ENCODE measurements at places on chromosomes 16 and 17.

- DNase-seq = no peak
These were observed 106.3 kb upstream of the SIAH1 start for GRCh38 chr16:48491517-48491916.

- peak; percentile 46 for DNase-seq
These were observed 29.5 kb downstream of the KAT7 start for GRCh38 chr17:49817993-49818392.

DNA sequence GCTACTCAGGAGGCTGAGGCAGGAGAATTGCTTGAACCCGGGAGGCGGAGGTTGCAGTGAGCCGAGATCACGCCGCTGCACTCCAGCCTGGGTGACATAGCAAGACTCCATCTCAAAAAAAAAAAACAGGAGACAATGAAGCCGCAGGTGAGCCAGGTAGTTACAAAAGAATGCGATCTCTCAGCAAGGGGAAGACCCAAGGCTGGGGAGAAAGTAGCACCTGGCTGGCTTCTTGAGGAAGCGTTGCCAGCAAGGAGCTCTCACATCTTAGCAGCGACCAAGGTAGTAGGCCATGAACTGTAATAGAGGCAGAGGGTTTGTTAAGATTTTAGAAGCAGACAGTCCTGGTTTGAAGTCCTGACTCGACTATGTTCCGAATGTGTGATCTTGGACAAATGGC is 175.0 kb downstream of the AIPL1 start:
- DNase-seq = no peak

DNA sequence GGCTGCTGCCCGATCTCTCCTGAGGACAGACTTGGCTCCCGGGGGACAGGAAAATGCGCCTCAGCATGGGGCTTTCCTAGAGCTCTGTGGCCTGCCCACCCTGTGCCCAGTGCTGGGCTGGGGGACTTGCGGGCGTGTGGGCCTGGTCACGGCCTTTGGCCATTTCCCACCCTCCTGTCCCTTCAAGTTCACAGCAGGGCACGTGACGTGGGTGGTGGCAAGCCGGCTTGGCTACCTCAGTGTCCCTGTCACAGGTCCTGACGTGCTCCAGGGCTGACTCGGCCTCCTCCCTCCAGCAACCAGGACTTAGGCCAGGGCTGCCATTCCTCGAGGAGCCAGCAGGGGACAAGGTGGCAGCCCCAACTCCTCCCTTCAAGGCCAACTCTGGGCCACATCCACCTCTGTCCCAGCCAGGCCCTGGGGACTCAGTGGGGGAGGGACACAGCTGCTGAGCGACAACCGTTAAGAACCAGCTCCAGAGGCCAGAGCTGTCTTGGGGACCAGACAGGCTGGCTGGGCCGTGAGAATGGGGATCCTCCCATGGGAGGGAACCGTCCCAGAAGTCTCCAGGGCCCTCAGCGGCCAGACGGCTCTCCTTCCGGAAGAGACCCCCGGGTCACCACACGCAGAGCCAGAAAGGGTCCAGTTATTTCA is 981 bp upstream of the UNC13D start:
- DNase-seq = peak; percentile 80

DNA sequence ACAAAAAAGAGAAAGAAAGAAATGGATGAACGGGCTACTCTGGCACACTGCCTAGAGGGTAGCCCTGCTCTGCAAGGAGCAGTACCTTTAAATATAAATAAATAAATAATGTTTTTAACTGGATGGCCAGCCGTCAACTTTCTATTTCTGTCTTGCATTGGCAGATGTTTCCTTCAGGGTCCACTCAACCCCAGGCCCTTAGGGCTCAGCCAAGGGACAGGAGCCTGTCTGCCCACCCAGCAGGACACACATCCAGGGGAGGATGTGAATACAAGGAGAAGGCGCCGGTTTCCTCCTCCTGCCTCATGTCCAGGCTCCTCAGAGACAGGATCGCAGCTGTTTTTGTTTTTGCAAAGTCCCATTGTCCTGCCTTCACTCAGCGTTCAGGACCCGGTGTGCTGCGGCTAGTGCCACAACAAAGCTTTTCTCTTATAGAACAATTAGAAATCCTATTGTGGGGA is 22.6 kb downstream of the TTYH2 start:
- no peak for DNase-seq

DNA sequence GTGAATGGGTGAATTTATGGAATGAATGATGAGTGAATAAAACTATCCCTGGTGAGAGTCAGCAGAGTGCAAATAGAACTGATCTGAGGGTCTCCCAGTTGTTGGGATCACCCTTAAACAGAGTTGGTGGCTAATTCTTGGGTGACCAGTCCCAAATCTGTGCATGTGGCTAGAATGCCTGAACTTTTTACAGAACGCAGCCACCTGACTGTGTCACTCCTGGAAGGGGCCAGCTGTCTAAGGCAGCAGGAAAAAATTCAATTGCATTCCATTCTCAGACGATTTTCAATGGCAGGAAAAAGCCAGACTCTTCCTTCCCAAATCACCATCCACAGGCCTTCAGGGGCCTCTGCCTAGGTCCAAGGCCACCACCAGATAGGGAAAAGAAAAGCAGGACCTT is 43.5 kb downstream of the BEAN1 start:
- no peak for DNase-seq

DNA sequence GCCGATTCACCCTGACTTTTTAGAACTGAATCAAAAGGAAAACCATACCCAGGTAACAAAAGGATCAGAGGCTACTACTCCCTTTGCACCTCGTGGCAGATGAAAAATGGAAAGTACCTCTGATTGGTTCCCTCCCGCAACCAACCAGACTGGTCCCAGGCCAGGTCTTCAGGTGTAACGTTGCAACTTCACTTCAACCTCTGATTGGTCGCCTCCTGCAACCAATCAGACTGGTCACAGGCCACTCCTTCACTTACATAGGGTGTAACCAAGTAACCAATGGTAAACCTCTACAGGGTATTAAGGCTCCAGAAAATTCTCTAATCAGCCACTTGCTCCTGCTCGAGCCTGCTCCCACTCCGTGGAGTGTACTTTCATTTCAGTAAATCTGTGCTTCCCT is 89.4 kb downstream of the ADCY9 start:
- no peak for DNase-seq

DNA sequence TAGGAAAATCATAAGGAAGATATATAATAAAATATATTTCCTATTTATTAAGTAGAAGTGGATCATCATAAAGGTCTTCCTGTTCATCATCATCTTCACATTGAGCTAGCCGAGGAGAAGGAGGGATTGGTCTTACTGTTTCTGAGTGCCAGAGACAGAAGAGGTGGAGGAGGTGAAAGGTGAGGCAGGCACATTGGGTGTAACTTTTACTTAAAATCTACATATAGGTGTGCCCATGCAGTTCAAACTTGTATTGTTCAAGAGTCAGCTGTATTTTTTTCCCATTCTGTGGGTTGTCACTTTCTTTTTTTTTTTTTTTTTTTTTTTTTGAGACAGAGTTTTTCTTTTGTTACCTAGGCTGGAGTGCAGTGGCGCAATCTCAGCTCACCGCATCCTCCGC is 34.9 kb downstream of the NSRP1 start:
- DNase-seq = no peak

- DNase-seq = no peak
These were observed 424 bp downstream of the YBX2 start for GRCh38 chr17:7293816-7294613.

GRCh38 chr16:75382611-75383010 is 50.7 kb downstream of the CFDP1 start:
- DNase-seq = no peak

DNA sequence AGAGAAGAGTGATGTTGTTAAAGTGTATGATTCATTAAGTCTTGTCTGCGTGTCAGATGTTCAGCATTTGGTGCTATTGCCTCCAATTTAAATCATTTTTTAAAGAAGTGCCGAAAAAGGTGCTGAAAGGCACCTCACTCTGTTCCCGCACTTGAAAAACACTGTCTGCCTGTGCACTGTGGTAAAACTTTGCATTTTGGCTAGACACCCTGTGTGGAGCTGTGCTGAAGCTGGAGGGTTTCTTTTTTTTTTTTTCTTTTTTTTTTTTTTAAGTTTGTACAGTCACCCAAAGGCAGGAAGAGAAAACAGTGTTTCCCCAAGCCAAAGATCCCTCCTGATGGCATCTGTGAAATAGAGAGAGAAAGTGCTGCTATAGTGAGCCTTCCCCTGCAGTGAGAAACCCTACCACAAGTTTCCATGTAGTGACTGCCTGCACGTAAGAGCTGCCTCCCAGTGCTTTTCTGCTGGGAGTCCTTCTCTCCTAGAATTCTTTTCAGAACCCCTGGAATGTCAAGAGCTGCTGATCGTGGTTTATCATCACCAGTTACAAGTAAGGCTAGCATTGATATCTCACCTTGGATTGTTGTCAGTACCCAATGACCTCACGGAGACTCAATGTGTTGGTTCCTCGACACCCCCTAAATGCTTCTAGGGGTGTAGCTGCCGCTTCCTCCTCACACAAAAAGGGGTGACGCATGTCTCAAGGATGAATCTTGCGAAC is 116.0 kb upstream of the SOX9 start:
- DNase-seq = no peak

DNA sequence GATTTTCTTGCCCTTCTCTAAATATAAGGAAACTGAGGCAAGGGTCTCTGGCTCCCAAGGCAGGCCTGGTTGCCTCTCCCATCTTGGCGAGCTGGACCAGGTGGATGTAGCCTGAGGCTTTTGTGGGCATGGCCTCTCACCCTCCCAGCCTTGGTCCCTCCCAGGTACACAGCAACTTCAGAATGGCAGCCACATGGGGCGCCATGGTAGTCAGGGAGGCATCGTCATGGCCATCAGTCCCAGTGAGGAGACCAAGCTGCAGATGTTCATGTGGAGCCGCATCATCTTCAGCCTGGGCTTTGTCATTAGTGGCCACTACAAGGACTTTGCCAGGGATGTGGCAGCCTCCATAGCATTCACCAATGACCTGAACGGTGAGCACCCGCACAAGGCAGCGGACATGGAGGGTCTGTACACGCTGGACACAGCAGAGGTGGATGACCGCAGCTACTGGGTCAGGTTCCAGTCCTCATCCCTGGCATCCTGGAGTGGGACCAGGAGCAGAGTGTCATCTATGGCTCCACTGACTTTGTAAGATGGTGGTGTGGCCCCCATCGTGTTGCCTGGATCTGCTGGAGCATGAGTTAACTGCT is 165.8 kb upstream of the ZNF267 start:
- no peak for DNase-seq

DNA sequence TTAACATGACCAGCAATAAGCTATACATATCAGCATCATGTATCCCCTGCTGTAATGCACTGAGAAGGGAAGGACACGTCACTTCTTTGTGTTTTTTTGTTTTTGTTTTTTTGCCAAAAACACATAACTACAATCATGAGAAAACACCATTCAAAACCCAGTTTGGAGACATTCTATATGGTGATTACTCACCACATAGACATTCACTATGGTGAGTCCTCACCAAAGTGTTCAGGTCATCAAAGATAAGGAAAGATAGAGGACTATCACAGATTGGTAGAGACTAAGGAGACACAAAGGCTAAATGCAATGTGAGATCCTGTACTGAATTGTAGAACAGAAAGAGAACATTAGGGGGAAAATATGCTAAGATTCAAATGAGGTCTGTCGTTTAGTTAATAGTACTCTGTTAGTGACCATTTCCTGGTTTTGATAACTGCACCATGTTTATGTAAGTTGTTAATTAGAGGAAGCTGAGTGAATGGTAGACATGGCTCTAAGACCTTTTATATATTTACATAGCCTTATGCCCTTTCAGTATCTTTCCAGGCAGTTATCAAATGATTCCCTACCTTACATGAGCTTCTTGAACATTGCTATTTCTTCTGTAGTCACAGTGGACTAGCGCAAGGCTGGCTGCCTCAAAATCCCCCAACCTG is 46.6 kb downstream of the PIK3R5 start:
- DNase-seq = no peak

DNA sequence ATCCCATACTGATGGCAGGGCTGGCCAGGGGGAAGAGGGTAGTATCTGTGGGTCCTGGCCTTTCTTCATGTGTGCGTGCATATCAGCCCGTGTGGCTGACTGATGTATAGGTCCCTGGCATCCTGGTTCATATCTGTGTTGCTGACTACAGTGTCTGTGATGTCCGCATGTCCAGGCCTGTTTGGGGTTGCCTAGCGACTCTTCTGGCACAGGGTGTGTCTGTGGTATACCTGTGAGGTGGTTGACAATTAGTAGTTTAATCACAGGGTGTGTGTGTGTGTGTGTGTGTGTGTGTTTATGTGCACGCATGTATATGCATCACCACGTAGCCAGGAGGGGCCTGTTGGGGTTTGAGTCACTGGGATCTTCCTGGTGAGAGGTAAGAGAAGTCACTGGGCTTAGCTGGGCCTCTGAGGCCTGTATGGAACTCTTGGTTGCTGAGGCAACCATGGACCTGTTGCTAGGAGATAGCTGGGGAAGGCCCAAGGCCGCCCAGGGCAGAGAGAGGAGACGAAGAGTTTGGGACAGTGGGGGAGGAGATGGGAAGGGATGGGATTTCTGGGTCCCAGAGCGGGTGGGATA is 603 bp upstream of the TMEM95 start:
- DNase-seq = no peak

- no peak for DNase-seq
These were observed 5.3 kb downstream of the DUSP14 start for GRCh38 chr17:37494971-37495370.

- no peak for DNase-seq
These were observed 1.3 kb downstream of the SNN start for GRCh38 chr16:11669380-11670146.

- no peak for DNase-seq
These were observed 376.4 kb downstream of the SLC39A11 start for GRCh38 chr17:72715906-72716572.

DNA sequence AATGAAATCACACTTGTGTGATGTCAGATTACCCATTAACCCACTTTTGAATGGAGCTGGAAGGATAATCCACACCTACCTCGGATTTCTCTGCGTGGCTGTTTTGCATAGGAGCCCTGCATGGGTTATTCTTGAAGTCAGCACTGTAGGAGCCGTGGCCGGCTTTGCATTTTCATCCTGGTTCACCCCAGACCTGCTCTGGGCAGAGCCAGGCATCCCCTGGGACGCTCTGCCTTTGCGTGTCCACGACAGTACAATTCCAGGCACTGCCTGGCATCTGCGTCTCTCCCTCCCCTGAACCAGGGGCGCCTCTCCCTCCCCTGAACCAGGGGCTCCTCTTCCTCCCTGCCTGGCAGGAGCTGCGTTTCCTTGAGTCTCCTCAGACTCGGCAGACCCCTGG is 29.7 kb upstream of the ZNF750 start:
- no peak for DNase-seq

- peak; percentile 71 for DNase-seq
These were observed 51.3 kb downstream of the ZFP90 start for GRCh38 chr16:68590201-68590994.

DNA sequence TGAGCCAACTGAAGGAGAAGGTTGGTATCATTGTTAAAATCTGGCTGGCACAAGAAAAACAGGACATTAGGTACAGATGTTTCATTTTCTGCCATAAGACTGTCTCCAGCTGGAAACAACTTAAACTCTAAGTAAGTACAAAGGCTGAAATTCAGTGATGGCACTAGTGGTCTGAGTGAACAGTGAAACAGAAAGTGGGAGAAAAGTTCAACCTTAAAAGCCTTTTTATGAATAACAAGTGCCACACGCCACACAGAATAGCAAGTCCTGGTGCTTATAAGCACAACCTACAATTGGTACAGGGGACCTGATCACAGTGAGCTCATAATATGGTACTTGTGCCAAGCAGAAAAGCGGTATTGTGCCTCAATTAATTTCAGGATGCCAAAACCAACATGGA is 56.7 kb downstream of the CEP112 start:
- no peak for DNase-seq

- no peak for DNase-seq
These were observed 51.2 kb upstream of the NKD1 start for GRCh38 chr16:50496990-50497389.
